Skeletal muscle cell (primary cell): ENCODE measurements at places on chromosomes 4 and X.

- DNase-seq, result no peak
Measured at GRCh38 chrX:14896273-14896672, 23.1 kb downstream of the MOSPD2 start.

DNA sequence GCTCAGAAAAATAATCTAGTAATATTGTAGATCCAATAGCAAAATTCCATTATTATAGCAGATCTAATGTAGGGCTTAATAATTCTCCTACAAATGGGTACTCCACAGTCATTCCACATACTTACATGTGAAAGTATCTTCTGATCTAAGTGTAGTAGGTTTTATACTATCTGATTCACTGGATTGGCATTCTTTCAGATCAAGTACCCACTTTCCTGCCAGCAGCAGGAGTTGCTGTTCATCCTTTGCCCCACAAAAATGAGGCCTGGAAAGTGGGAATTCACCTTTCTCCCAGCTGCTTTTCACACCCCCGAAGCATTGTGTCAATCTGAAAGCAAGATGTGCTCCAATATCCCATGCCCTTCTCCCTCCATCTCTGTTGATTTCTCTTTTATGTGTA lies 77.1 kb upstream of the RXFP1 start:
- peak; percentile 6 for DNase-seq

DNA sequence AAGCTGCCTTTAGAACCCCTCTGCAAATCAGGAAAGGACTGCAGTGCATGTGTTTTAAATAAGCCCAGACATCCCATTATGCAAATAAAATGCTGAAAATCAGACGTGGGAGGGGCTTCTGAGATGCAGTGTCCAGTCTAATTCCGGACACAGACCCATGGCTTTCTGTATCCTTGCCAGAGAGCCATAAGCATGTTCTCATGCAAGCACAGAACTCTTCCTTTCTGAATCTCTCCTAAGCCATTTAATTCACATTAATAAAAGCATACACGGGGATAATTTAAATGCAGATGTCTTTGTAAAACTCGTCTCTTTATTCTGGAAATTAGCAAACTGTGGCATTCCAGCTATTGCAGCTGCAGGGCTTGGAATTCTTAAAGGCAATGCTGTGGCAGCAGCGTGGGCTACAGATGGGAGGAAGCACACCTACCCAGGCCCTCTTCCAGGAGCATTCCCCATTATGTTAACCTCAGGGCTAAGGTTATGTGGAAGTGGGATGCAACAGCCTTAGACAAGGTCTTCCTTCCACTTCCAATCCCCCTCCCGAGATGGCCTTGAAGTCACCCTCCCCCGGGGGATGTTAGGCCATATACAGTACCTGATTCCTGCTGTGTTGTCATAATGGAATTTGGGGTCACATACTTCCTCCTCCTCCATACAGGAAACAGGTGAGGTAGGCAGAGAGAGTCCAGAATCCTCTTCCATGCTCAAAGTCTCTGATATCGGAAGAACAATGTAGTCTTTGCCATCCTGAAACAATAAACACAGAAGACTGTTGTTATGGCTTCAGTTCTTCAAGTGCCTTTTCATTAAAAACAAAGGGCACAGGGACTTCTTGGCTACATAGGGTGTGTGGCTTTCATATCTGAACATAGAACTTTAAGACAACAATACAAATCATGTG lies 38.1 kb downstream of the KDR start:
- DNase-seq, result no peak

GRCh38 chr4:5724377-5724776 lies 13.4 kb downstream of the EVC start:
- no peak for DNase-seq

DNA sequence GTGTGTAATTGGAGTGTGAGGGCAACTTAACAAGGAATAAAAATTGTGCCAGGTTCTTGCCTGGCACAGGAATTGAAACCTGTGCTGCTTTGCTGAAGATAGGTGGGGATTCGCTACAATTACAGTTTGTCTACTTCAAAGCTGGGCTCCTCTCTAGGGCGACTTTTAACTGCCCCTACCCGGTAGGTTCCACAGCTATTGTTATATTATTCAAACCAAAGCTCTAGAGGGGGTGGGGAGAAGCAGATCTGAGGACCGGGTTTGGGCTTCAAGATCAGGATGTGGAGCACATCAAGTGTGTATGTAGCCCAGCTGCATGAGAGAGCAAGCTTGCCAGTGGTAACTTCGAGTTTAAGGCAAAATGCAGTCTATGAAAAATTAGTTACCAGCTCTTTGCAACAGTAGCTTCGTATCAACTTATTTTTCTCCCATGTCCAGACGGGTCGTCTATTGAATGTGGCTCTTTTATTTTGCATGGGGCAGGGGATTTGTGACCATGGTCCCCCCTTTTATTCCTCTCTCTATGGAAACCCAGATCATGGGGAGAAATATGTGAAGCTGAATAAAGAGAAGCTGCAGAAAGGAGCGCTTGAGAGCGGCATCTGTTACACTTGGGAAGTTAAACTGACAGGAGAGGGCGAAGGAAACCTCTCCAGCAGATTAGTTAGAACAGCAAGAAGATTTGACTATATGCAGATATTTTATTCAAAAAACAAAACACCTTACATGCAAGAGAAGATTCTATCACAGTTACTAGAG lies 3.2 kb upstream of the POU3F4 start:
- no peak for DNase-seq

DNA sequence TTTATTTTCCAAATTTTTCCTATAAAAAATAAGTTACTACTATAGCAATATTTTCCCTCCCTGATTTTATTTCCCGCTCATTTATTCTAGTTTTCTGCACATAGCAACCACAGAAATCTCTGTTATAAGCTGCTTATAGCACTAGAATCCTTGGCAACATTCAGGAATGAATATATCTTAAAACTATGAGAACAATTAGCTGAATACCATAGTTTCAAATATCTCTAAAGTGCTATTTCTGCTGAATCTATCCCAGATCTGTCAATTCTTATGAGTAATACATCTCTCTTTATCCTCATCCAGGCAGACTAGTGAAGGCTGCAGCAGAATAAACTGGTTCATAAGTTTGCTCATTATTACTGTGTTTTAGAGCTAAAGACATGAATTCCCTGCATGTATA lies 622.9 kb upstream of the DIPK2B start:
- no peak for DNase-seq

DNA sequence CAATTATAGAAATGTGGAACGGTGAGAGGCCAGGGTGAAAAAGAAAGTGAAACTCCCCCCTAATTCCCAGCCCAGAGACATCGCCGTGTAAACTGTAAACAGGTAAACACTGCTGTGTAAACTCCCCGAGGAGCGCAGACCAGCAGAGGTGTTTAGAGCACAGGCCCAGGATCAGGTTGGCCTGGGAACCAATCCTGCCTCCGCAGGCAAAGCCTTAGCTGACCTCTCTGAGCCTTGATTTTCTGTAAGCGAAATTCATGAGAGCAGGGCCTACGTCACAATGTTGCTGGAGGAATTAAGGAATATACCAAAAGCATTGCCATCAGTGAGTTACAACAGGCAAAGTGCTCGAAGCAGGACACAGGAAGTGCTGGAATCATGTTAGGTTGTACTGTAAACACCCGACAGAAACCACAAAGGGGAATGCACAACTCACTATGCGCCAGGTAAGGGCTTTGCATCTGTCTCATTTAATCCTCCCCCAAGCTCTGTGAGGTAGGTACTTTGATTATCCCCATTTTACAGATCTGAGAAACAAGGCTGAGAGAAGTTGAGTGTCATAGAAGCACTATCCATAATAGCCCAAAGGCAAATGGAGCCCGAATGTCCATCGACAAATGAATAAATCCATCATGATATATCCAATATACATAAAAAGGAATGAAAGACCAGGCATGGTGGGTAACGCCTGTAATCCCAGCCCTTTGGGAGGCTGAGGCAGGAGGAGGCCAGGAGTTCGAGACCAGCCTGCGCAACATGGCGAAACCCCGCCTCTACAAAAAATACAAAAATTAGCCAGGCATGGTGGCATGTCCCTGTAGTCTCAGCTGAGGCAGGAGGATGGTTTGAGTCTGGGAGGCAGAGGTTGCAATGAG lies 30.7 kb upstream of the KIAA0232 start:
- no peak for DNase-seq

- no peak for DNase-seq
Measured at GRCh38 chrX:77658886-77659285, 127.1 kb downstream of the ATRX start.

GRCh38 chrX:130190801-130191200 lies 19.0 kb downstream of the RAB33A start:
- no peak for DNase-seq

DNA sequence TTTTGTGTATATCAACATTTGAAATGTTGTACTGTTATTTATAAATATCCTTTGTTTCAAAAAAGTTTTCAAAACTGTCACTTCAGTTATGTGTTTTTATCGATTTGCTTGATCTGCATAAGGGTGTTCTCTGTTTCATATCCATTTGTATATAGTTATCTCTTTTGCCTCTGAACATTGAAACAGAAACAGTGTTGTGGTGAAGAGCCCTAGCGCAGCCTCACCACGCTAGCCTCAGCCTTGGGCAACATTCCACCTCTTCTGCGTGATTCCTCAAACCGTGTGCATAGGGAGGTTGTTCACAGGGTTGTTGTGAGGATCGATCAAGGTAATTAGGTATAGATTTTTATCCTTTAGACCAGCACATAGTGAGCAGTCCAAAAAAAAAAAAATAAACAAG lies 287.0 kb upstream of the GALNT7 start:
- no peak for DNase-seq

GRCh38 chr4:41043465-41043864 lies 170.9 kb downstream of the APBB2 start:
- DNase-seq, result no peak

- DNase-seq, result no peak
Measured at GRCh38 chrX:69121321-69122000, 43.8 kb downstream of the PJA1 start.

DNA sequence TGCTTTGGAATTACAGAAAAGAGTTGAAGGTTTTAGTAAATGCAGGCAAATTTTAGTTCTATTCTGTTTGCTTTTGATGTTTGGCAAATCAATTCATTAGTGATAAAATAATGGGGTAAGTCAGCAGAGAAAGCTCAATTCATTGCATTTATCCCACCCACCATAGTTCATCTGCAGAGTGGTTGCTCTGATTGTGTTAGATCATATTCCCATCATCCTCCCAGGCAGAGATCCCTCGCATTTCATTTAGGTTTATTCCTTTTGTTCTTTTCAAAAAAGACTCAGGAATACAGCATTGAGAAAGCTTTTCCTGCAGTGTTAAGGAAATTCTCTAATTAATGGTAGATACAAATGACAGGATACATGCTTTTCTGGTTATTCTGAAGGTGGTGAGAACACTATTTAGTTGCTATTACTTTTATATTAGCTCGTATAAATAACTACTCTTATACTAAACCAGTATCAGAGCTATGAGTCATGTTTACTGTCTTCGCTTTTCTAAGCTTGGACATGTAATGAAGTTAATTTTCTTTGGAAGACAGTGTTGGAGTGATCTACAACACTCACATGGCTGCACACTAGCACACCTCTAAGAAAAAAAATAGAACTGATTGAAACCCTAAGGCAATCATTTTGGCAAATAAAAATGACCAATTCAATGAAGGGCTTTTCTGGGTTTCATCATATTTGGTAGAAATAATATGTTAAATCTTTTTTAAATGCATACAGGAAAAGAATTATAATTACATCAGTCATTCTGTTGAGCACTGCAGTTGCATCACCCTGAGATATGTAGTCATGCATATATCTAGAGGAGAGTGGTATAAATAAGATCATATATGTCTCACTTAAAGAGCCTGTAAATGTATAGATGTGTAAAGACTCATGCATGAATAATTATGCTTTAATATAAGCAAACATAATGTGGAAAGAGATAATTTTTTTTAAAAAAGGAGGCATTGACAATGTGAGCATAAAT lies 351.6 kb downstream of the PCDH7 start:
- DNase-seq, result no peak

- DNase-seq, result peak; percentile 65
Measured at GRCh38 chr4:113434247-113434587, 327.3 kb downstream of the CAMK2D start.

DNA sequence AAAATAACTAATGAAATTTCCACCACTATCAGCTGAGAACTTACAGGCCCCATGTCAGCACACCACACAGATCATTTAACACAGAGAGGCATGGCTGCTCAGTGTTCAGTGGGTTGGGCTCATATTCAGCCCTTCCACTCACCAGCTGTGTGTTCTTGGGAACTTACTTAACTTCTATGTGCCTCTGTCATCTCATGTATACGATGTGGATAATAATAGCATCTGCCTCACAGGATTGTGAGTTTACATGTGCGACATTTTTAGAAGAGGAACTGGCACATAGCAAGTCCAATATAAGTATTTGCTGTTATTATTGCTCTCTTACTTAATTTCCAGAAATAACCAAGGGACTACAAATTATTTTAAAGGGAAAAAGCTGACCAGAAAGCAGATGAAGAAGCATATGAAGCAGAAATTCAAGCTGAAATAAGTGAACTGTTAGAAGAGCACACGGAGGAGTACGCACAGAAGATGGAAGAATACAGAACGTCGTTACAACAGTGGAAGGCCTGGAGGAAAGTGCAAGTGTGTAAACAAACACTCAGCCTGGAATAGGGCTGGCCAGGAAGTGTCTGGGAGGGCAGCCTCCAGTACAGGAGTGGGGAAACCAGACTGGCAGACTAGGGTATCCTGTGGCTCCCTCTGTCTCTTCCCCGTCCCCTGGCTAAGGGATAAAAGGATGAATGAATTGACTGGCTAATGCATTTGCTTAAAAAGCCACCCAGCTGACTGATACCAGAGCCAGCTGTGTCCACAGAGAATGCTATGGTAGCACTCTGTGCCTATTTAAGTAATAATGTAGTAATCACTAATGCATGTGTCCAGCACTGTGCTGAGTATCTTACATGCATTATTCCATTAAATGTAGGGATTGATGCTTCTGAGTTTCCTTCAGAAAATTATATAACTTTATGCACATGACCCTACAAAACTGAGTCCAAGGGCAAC lies 67.1 kb downstream of the CC2D2A start:
- no peak for DNase-seq

DNA sequence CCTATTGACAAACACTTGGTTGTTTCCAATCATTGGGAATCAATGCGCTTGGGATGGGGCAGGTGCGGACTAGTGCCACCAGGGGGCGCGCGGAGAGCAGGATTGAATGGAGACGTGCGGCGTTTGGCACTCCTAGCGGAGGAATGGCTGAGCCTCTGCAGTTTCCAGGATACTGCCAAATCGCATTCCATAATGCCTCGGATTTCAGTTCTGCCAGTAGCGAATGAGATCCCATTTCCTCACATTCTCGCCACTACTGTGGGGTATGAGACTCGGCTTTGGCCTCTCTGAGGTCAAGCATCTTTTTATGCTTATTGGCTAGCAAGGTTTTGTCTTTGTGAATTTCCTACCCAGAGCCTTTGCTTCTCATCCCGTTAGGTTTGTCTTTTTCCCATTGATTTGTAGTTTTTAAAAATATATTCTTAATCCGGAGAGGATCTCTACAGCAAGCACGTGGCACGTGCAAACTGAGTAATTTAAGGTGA lies 28.7 kb downstream of the CLDN34 start:
- DNase-seq, result peak; percentile 33
